ENCODE measurements at places on chromosomes 1 and 21.
A peak's percentile ranks its signal among the peaks of the same experiment; 100 is the strongest.

DNA sequence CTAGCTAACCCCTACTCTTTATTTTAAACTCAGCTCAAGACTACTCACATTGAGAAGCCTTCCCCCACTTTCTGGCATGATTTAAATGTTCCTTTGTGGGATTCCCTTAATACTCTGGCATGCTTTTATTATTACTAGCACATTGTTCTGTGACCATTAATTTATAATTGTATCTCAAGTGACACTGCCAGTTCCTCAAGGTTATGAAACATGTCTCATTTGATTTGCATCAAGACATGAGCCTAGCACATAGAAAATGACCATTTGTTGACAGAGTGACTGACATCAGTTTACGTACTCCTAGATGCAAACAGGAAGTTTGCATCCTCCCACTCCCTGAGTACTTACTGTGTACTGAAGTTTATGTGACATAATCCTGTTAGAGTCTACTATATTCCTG is 15.2 kb downstream of the RGS4 start:
- no peak for DNase-seq

DNA sequence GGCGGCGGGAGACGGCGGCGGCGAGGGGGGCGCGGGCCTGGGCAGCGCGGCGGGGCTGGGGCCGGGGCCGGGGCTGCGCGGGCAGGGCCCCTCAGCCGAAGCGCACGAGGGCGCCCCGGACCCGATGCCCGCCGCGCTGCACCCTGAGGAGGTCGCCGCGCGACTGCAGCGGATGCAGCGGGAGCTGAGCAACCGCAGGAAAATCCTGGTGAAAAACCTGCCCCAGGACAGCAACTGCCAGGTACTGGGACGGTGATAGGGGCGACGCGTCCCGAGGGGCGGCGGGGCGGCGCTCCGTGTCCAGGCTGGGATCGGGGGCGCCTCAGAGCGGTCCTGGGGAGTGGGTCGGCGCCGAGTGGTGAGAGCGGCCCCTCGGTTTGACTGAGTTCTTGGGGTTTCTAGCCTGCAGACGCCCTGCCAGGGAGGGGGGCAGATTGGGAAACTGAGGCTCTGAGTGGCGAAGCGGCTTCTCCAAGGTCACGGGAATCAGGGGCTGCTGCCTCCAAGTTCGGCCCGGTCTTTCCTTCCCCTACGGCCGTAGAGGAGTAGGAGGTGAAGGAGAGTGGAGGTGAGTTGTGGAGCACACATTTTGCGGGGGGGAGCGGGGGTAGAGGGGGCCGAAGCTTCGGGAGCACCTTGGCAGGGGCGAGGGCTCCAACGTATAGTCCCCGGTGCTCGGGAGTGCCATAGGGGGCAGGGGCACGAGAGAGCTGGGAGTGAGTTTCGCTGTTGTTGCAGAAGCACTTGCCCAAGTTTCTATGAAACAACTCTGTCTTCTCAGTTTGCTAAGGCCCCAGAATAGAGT is 508 bp downstream of the RAVER2 start:
- peak; percentile 28 for DNase-seq

- no peak for DNase-seq
These were observed 46.3 kb downstream of the NGF start for GRCh38 chr1:115291741-115292140.

- no peak for DNase-seq
These were observed at the start of gene VTCN1 for GRCh38 chr1:117210831-117211261. Gene VTCN1 (minus strand): TSS chr1:117210927. CDS start chr1:117210855, 72 bp downstream.

DNA sequence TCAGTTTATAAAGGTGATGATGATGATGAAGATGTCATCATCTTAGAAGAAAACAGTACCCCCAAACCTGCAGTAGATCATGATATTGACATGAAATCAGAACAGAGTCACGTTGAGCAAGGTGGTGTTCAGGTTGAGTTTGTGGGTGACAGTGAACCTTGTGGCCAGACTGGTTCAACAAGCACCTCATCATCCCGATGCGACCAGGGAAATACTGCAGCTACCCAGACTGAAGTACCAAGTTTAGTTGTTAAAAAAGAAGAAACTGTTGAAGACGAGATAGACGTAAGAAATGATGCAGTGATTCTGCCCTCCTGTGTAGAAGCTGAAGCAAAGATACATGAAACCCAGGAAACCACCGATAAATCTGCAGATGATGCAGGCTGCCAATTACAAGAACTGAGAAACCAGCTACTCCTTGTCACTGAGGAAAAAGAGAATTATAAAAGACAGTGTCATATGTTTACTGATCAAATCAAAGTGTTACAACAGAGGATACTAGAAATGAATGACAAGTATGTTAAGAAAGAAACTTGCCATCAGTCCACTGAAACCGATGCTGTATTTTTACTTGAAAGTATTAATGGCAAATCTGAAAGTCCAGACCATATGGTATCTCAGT is 16.0 kb upstream of the CHAF1B start:
- DNase-seq: no peak

- DNase-seq: no peak
These were observed 1.2 kb downstream of the ZDHHC18 start for GRCh38 chr1:26827663-26828062.

DNA sequence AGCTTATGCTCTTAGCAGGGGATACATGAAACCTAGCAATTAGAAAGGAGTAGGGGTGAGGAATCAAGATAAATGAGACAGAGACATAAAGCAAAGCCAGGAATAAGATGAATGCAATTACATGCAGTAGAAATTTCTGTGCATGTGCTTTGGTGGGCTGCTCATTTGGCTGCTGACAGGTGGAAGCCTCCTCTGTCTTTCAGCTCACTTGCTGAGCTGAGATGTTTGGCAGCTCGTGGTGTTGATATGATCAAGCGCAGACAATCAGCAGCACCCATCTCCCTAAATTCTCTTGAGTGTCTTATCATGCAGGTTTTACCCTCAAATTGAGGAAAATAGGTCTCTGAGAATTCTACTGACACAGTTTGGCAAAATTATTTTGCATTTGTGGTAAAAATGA is 108.3 kb upstream of the CD34 start:
- DNase-seq: no peak

- DNase-seq: peak; percentile 96
These were observed at the start of gene ZNF281 for GRCh38 chr1:200409761-200410565. Gene ZNF281 (minus strand): TSS chr1:200410036. CDS start chr1:200409705, 331 bp downstream.

DNA sequence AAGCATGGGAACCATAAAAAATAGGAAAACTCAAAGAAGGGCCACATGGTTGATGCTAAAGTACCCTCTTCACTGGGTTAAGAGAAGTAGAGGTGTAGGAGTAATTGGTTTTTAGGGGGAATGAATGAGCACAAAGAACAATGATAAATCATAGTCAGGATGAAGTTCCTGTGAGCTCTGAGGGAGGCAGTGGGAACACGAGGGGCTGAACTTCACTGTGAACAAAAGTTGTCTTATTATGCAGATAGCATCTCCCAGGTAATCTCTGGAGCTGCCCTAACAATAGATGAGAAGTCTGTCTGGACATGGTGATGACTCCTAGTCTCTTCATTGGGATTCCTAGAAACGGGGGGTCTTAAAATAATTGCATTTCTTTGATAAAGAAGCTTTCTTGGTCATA is 127.9 kb downstream of the DNM3 start:
- DNase-seq: no peak

- no peak for DNase-seq
These were observed 20.1 kb downstream of the RAP1A start for GRCh38 chr1:111639602-111640198.

- DNase-seq: no peak
These were observed 850.2 kb downstream of the BRINP3 start for GRCh38 chr1:189627427-189627826.

DNA sequence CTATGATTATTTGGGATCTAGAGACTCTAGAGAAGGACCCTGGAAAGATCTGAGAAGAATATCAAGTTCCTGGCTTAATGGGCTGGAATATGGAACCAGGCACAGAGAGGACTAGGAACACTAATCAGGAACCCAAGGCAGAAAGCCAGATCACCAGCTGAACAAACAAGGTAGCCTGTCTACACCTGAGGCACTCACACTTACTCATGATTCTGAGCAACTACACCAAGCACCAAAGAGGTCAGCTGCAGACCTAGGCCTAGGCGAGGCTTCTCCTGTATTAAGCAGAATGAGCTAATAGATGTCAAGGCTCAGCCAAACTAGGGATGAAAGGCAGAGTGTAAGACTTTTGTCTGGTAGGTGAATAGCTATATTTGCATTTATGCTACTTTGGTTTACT is 368.1 kb downstream of the LTN1 start:
- no peak for DNase-seq

GRCh38 chr1:230424391-230425251 is 1.5 kb downstream of the PGBD5 start:
- DNase-seq: no peak

DNA sequence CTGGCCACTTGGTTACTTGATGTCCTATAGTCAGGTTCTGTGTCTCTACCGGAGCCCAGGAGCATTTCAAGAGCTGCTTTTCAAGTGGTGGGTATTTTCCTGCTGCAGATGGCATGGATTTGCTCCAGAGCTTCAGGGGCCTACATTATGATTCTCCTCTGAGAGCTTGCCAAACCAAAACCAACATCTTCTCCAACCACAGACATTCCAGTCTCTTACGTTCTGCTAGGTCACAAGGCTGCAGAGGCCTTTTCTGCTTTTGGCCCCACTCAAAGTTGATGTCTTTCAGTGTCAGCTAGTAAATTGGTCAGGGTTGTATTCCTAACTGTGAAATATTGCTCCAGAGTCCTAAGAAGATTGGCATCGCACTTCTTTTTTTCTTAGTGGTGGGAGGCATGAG is 14.7 kb upstream of the AQP10 start:
- no peak for DNase-seq

DNA sequence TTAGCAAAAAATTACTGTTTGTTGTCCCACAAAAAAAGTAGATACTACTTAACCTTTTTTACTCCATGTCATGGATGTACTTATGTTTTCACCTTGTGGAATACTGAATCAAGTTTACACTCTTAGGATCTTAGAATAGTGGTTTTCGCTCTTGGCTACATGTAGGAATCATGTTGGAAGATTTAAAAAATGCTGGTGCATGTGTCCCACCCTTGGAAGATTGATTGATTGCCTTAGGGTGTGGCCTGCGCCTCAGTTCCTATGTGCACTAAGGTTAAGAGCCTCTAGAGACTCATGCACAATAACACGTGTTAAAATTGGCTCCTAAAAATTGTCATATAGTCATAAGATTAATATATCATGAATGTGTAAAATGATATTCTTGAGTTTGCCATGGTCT is 25.0 kb downstream of the HS2ST1 start:
- no peak for DNase-seq

DNA sequence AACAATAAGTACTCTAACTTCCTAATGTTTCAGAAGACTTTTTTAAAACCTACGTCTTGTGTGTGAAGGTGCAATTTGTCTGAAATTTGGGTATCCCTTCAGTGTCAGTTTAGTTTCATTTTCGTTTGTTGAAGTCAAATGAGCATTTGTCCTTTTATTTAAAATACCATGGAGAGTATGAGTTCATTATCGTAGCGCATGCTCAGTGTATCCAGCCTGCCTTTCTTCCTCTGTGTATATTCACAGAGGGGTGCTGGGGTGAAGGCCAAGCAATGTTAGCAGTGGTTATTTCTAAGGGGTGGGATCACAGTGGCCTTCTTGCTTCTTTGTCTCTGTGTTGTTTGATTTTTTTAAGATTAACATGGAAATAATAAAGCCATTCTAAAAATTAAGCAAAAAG is 43.2 kb downstream of the CNN3 start:
- DNase-seq: peak; percentile 35

GRCh38 chr21:8990326-8991087 is 1530.9 kb upstream of the TPTE start:
- DNase-seq: no peak

GRCh38 chr21:28283641-28284490 is 708.8 kb downstream of the LTN1 start:
- no peak for DNase-seq

DNA sequence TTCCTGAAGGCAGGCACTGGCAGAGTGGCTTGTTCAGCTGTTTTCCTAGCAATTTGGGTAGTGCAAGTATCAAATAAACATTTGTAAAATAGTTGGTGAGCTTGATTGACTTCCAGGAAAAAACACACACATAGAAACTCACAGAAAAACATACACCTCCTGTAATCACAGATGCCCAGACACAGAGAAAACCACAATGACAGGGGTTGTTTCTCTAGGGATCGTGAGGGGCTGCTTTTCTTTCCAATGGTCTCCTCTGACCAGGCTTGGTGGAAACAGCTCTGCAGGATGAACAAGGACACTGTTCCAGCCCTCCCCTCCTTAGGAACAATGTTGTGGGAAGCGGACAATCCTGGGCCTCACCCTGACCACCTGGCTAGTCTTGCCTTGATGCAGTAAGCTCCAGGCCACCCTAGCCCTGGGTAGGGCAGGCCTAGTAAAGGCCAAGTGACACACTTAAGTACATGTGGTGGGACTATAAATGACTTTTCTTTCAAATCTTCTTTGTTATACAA is 142.5 kb upstream of the HMGB4 start:
- no peak for DNase-seq

GRCh38 chr1:7842517-7842916 is 10.3 kb downstream of the UTS2 start:
- DNase-seq: no peak

Data from activated naive CD4-positive, alpha-beta T cell treated with anti-CD3 and anti-CD28 coated beads for 36 hours (primary cell).